ENCODE measurements at places on chromosomes 2 and 18.

DNA sequence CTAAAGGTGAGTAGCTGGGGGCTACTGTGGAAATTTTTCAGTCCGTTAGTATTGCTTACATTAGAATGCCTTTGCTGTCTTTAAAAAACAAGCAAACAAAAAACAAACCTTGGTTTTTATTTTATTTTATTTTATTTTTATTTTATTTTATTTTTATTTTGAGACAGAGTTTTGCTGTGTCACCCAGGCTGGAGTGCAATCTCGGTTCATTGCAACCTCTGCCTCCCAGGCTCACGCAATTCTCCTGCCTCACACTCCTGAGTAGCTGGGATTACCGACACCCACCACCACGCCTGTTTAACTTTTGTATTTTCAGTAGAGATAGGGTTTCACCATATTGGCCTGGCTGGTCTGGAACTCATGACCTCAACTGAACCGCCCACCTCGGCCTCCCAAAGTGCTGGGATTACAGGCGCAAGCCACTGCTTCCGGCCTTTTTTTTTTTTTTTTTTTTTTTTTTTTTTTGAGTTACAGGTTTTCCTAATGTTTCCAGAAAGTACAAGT, 732.6 kb downstream of the KCNJ3 start:
- no peak for DNase-seq

DNA sequence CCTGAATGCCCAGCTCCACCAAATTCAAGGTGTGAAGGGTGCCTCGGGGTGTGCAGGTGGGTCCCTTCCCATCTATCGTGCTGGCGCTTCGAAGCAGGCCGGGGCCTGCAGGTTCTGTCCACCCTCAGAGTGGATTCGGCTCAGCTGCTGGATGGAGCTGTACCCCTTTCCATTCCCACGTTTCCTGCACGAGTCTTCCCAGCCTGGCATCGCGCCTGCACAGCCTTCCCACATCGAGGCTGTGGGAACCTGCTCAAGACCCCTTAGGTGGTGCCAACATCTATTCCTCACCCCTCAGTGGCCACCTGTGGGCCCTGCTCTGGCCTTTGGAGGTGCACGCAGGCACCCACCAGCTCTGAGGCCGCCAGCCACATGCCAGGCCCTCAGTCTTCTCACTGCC, 65.7 kb downstream of the PDCL3 start:
- DNase-seq = no peak

- DNase-seq = no peak
Measured at GRCh38 chr2:17571681-17572080, 31.2 kb downstream of the VSNL1 start.

GRCh38 chr18:28045880-28046279, 131.1 kb downstream of the CDH2 start:
- DNase-seq = no peak

- no peak for DNase-seq
Measured at GRCh38 chr18:67232991-67233390, 283.5 kb downstream of the DSEL start.

- DNase-seq = no peak
Measured at GRCh38 chr2:161651547-161651946, 27.3 kb downstream of the SLC4A10 start.

GRCh38 chr18:3172097-3172496, 47.7 kb downstream of the MYOM1 start:
- DNase-seq = no peak

GRCh38 chr2:47616506-47616905, 166.4 kb upstream of the MSH6 start:
- DNase-seq = no peak

- no peak for DNase-seq
Measured at GRCh38 chr2:109448946-109449788, 164.6 kb downstream of the SEPTIN10 start.

DNA sequence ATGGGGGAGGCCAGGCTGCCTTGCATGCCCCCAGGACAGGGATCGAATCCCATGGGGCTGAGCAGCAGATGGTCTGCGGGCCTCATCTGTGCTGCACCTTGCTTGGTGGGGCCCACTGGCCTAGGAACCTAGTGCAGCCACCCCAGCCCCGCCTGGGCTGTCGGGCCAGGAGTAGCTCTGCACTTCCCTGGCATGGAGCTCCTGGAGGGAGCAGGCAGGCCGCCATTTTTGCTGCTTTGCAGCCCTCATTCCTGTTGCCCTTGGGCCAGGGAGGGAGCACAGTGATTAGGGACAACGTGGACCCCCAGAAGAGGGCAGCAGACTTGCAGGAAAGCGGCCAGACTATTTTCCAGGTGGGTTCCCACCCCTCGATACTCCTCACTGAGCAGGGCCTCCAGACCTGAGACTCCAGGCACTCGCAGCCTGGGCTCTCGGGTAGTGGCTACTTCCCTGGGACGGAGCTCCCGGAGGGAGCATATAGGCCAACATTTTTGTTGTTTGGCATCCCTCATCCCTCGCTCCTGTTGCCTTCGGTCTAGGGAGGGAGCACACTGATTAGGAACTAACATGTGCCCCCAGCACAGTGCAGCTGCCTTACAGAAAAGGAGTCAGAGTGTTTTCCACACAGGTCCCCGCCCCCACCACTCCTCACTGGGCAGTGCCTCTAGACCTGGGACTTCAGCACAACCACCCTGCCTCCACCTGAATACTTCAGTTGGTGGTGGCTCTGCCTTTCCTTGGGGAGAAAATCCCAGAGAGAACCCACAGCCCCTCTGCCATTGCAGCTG, 99.5 kb downstream of the MAIP1 start:
- no peak for DNase-seq

DNA sequence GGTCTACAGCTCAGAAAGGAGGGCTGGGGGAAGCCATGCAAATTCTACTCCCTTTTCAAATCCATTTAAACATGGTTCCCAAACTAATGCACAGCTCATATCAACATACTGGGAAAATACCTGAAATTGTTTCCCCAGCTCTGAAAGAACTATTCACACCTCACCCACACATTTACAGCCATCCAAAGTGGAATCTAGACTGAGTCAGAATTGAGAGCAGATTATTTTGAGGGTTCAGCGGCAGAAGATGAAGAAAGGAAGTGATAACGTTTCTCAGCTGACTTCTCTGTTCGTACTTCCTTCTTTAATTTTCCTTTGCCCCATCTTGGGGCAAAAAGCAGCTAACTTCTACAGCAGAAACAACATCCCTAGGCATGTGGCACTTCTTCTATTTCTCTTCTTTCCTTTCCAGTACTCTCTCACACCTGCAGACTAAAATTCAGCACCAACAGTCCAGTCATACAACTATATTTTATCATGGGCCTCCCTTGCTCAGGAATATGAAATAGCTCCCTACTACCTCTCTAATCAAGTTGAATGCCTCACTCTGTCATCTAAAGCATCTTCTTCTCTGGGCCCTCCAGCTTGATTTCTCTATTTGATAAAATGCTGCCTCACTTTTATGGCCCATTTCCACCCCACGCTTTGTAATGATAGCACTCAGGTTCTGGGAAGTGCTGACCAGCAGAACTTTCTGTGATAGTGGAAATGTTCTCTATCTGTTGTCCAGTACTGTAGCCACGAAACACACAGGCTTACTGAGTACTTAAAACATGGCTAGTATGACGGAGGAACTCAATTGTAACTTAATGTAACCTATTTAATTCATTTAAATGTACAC, 35.9 kb downstream of the ARHGAP25 start:
- no peak for DNase-seq

DNA sequence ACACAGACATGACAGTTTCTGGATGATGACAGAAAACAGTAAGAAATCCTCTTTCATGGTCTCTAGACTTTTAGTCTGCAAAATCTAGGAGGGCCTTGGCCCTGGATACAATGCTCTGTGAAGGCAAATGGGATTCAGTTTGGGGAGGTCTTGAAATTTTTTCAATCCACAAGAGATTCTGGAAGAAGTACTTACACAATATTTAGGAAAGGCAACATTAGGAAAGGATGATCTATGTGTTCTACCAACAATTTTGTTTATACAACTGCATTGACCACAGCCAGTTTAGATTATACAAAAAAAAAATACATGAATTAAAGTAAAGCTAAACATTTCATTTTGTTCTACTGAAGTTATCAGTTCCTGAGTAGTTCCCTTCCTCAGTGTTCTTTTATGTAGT, 208.0 kb downstream of the SRBD1 start:
- DNase-seq = no peak

DNA sequence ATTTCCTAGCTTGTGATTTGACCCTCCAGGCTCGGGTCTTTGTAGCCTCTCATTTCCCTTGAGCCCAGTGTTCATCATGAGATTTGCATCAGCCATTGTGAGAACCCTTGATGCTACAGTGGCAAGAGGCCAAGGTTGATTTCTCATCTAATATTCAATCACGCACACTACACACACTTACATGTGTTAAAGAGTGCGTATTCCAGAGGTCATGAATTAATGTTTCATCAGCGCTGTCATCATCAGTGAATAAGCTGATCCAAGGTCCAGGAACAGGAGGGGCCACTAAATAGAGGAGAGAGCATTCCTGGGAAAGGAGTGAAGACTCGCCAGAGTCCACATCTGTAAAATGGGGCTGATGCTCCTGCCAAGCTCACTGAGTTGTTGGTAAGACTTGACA, 276.1 kb upstream of the SIX2 start:
- DNase-seq = no peak

GRCh38 chr2:231395188-231396057, at the start of gene B3GNT7:
B3GNT7 (plus strand) TSS chr2:231395710; CDS start chr2:231395804, 94 bp downstream.
- no peak for DNase-seq

- no peak for DNase-seq
Measured at GRCh38 chr18:63273222-63273927, 46.2 kb downstream of the BCL2 start.

DNA sequence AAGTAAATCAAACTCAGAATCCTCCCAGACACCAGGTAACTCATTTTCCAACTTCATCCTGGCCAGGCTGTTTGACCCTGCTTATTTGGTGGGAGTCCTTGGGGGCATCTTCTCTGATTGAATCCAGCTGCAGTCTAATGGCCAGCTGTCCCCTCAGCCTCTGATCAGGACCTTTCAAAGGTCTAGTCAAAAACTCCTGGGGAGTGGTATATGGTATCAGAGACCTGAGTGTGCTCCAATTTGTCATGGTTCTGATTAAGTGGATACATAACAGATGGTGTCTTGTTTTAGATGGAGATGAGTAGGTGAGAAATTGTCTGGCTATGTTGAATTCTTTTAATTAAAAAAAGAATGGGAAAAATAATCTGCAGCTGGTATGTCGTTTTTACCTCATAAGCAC, 842.6 kb upstream of the ACVR2A start:
- DNase-seq = no peak

GRCh38 chr18:44740000-44740399, 59.3 kb downstream of the SETBP1 start:
- no peak for DNase-seq

All from activated naive CD4-positive, alpha-beta T cell (primary cell).